ENCODE measurements at places on chromosomes 7 and 10. TPM values are rescaled to one million over a fixed set of nuclear protein-coding genes. Genes with fewer than 3 reads are reported as not detected.

PTPRE gene
- 3.5 TPM for total RNA-seq

CALCR gene
- total RNA-seq, result not detected

FZD8 gene
- 1.6 TPM for total RNA-seq

CALHM3 gene
- total RNA-seq, result 0.23 TPM

SEMA3E gene
- 9.4 TPM for total RNA-seq

DGKB gene
- total RNA-seq, result not detected

ANXA8 gene
- 0.55 TPM for total RNA-seq

ADAMTS14 gene
- 0.45 TPM for total RNA-seq

PDE1C gene
- total RNA-seq, result 1.9 TPM

GIMAP4 gene
- total RNA-seq, result 0.12 TPM

Measured in H4 (cell line).